ENCODE measurements at places on chromosomes 1 and 21. TPM values are rescaled to one million over a fixed set of nuclear protein-coding genes. Genes with fewer than 3 reads are reported as not detected.

DNA sequence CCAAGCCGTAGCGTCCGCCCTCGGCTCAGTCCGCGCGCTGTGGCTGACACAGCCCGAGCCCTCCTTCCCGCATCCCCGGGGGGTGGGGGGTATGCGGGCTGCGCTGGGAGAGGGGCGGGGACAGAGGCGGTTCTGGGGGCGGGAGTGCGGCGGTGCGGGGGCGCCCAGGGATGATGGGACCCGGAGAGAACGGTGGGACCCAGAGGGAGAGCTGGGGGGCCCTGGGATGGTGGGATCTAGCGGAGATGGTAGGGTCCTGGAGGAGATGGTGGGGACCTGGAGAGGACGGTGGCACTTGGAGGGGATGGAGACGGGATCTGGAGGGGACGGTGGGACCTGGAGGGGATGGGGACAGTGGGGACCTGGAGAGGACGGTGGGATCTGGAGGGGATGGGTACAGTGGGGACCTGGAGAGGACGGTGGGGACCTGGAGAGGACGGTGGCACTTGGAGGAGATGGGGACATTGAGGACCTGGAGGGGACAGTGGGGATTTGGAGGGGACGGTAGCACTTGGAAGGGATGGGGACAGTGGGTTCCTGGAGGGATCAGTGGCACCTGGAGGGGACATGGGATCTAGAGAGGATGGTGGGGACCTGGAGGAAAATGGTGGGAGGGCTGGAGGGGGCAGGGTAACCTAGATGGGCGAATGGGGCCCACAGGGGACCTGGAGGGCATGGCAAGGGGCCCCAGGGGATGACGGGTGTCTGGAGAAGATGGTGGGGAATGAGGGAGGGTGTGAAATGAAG lies 477 bp downstream of the SNAP47 start:
- no peak for ATAC-seq

DNA sequence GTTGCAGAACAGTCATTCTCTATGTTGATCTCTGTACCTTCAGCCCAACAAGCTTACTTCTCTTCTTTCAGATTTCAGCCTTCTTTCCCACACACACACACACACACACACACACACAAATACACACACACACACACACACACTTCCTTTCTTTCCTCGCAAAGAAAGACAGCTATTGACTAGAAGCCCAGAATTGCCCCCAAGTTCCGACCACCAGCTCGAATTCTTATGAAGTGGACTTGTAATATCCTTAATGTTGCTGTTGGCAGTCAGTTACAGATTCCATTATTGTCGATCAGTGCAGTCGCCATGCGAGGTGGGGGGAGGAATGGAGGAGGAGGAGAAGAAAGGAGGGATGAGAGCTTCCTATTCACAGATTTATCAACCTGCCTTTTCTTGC lies 125.5 kb downstream of the CLEC20A start:
- ATAC-seq, result peak; percentile 79

CYB5RL gene
- total RNA-seq, result 6.7 TPM

S100A7 gene
- not detected for total RNA-seq

TTC24 gene
- not detected for total RNA-seq

CFHR1 gene
- not detected for total RNA-seq

EFNA1 gene
- 1.2 TPM for total RNA-seq

SLC5A9 gene
- total RNA-seq, result 0.32 TPM
